ENCODE measurements at places on chromosomes 3 and 15.

DNA sequence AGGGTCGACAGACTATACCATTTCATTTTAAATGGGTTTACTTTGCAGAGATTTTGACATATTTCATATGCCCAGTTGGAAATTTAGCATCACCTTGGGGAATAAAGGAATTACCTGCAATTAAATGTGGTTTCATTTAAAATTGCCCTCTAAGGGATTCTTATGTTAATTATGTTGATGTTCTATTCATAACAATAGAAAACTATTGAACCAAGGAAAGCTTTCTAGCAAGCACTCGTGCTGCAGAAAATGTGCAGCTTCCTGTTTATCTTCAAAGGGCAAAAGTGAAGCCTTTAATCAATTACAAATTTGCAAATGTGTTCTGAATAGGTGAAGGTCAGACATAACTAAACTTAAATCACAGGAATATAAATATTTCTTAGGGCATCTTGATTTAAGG lies 352.1 kb downstream of the CHST2 start:
- DNase-seq: no peak

DNA sequence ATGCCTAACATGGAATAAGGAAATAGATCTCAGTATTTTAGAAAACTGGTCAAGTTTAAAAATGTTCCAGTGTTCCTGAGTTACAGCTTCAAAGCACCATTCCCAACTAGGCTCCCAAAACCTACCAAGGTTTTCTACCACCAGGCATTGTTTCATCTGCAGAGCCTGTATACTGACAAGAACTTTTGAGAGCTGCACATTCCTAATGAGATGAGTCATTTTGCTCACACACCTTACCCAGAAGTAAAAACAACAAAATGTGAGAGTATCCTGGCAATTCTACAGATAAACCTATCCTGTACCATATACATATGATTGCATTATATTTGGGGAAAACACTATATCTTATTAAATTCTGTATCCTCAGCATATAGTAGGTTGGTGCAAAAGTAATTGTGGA lies 90.7 kb downstream of the ATP8B4 start:
- DNase-seq: no peak

DNA sequence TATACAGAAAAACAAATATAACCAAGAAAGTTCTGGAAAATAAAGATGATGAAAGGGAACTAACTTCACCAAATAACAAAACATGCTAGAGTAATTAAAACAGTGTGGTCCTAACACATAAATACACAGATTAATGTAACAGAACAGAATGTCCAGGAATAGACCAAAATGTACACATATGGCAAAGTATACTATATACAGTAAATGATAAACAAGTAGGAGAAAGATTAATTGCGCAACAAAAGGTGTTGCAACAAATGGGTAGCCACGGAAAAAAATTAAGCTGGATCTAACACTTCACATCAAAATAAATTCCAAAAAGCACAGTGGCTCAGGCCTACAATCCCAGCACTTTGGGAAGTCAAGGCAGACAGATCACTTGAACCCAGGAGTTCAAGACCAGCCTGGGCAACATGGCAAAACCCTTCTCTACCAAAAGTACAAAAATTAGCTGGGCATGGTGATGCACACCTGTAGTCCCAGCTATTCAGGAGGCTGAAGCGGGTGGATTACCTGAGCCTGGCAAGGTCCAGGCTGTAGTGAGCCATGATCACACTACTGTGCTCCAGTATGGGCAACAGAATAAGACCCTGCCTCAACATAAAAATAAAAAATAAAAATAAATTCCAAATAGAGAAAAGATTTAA lies 19.8 kb downstream of the SCAP start:
- no peak for DNase-seq

DNA sequence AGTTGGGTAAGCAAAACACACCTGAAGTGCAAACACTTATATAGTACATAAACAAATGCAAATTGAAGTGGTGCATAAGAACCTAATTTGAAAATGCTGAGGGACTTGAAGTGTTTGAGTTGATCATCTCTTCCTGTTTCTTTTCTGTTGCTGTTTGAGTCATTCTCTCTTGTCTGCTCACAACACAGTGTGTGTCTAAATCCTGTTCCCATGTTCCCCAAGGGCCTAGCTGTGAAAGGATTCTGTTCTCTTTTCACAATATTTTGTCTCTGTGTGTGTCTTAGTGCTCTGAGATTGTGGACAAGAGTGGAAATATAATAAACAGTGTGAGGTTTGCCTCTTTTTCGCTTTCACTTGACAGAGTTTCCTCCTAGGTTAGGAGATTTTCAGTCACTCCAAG lies 6.1 kb downstream of the CD96 start:
- DNase-seq: no peak

GRCh38 chr3:42159706-42160472 lies 68.7 kb downstream of the TRAK1 start:
- DNase-seq: peak; percentile 86

GRCh38 chr3:131503320-131503635 lies 507 bp upstream of the MRPL3 start:
- peak; percentile 20 for DNase-seq

DNA sequence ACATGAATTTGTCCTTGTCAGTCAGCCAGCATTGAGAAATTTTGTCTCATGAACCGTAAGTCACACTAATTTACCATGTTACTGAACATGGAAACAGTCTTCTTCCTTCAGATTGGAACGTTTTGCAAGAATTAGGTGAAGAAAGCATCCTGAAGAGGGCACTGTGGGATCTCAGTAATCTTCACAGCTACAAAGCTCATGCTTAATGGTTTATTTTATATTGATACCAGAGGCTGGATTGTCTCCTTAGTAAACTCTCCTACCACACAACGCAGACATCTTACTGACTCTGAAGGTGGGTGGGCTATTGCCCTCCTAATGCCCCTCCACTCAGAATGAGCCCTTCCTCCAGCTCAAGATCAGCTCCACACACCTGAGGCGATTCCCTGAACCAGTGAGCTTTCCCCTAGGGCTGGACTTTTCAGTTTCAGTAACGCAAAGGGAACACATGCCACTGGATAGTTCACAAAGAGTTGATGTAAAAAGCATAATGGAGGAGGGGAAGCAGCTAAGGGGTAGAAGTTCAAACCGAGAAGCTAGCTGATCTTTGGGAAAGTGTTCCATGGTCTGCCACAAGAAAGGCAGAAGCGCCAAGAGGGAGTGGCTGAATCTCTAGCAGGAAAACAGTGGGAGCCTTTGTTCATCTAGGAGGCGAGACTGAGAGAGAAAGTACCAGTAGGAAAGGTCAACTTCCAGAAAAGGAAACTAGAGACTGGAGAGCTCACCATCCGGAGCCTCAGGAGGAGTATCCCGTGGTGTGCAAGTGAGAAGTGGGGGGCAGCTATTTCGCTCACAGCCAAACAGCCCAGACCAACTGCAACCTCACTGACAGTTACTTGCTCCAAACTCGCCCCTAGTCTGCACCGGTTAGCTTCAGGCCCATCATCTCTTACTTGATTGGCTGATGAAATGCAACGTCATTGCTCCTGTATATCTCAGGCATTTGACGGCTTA lies at the start of gene SLC9C1:
TSS of gene SLC9C1 (minus strand) at position 849 of the 954 bp plus-strand sequence. CDS start 7,425 bp downstream, outside the sequence.
- DNase-seq: peak; percentile 54

GRCh38 chr3:121223116-121223515 lies 315.1 kb downstream of the STXBP5L start:
- no peak for DNase-seq

GRCh38 chr3:62228467-62228866 lies 144.9 kb downstream of the FEZF2 start:
- no peak for DNase-seq

- no peak for DNase-seq
These were observed 19.3 kb upstream of the CHD2 start for GRCh38 chr15:92880796-92881195.

DNA sequence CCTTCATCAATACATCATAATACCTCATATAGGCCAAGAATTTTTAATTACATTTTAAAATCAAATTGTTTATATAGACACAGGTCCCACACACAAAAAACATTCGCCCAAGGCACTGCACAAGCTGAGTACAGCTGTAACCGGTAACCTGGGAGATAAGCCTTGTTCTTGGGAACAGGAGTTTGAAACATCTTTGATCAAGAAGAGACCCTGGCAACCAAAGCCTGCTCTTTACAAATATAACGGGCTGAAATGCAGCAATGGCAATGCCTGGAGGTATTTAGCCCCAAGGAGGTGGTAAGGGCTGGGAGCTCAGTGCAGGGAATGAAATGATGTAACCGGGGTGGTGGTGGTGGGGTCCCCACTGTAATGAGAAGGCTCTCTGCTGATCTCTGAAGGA lies 7.2 kb upstream of the CORO2B start:
- DNase-seq: no peak

DNA sequence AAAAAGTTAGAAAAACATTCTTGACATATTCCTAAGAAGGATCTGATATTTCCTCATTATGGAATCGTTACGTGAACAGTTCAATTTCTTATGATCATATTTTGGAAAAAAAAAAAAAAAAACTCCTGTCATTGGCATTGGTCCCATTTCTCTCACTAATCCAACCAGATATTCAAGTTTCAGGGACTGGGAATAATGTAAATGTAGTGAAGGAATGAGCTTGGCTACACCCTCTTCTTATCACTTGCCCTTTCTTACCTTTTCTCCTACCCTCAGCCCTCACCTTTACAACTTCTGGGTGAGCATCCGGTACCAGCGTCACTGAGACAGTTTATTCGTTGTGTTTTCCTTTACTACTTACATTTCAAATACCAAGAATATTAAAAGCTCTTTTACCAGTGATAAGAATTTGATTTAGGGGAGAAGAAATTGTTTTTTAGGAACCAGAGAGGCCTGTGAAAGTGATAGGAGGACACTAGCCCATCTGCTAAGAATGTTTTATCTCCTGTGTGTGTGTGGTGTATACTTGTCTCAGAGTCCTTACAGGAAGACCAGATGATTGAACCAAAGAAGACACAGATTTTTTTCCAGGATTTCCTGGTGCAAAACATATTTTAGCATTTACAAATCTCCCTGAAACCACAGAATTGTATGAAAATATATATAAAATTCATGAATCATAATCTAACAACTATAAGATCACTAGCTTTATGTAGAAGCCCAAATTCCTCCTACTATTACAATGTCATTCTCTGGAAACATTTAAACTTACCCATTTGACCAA lies 946.7 kb downstream of the ZPLD1 start:
- DNase-seq: no peak

GRCh38 chr3:15010664-15011063 lies 54.5 kb downstream of the MRPS25 start:
- DNase-seq: no peak

DNA sequence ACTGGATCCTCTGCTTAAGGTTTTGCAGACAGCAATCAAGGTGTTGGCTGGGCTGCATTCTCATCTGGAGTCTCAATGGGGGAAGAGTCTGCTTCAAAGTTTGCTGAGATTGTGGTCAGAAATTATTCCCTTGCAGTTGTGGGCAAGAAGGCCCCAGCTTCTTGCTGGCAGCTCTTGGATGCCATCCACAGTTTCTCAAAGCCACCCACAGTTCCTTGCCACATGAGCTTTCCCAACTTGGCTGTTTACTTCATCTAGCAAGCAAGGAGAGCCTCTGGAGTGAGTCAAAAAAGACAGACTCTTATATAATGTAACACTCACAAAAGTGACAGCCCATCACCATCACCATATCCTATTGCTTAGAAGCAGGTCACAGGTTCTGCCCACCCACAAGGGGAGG lies 62.1 kb upstream of the ABHD2 start:
- no peak for DNase-seq

DNA sequence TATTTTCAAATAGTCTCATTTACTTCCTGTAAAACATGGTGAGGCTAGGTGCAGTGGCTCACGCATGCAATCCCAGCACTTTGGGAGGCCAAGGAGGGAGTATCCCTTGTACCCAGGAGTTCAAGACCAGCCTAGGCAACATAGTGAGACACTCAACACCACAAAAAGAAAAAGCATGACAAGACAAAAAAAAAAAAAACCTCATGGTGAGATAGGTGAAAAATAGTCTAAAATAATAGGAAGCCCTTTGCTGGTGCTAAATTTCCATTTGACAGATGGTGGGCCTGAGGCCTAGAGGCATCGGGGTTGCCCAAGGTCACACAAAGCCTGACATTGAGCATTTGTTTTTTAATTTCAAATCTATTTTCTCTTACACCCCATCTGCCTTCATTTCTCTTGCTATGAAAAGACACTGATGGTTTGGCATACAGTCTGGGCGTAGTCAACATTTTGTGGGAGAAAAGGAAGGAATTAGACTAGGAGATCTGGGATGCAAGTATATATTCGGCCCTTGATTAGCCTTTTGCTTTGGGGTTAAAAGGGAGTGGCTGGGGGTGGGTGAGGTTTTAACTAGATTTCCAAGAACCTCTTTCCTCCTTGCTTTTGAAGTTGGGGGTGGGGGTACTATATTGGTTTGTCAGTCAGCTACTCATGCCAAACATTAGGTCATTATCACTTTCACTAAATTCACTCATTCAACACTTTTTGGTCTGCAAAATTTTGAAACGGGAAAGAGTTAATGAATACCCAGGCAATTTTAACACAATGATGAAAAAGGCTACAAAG lies 11.3 kb downstream of the RAB8B start:
- DNase-seq: no peak

- DNase-seq: no peak
These were observed 413.4 kb upstream of the CFAP20DC start for GRCh38 chr3:59463253-59463652.

DNA sequence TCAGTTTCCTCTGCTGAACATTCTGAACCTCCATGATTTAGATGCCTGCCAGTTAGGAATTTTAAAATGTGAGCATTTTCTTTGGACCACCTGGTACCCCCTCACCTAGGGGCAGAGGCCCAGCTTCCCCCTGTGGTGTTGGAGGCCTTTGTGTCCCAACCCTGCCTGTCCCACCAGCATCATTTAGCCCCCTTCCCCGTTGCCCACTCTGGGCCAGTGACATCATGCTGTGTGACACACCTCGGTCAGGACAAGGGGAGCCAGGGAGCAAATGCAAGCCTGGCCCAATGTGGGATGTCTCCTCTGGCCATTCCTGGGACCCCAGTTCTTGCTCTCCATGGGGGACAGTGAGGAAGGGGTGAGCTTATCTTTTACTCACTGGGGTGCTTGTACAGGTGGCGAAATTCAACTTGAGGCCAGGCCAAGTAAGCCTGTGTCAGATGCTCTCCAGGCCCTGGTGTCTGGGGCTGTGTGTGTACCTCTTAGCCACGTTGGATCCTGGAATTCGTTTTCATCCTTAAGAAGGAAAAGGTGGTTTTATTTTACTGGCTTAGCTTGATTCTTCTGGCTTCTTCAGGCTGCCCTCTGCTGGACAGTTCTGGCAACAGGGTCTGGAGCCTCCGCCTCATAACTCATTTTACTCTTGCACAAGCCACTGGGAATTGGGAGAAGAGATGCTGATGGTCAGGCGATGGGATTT lies 49.7 kb upstream of the MYZAP start:
- DNase-seq: peak; percentile 68

DNA sequence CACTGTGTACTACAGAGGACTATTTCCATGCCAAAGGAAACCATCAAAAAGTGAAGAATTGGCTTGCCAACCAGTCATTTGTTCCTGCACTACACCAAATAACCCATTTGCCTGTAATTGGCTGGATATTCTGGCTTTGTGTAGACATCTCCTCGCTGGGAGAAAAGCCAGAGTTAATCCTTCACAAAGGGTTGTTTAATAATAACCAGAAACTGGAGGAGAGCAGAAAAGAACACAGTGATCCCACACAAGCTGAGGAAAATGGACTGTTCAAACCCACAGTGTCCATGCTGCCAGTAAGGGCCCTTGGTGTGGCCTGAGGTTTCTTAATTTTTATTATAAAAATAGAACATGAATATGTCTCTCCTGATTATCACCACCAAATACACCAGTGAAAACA lies 294.0 kb downstream of the RORA start:
- DNase-seq: no peak

Measured in SK-N-SH (cell line).